Right ventricle myocardium inferior (tissue), 1 donor: ENCODE measurements at places on chromosomes 6 and 20. TPM values are rescaled to one million over a fixed set of nuclear protein-coding genes. Genes with fewer than 3 reads are reported as not detected.
A peak's percentile ranks its signal among the peaks of the same experiment; 100 is the strongest.

GRCh38 chr6:123017104-123017682 lies 21.2 kb downstream of the CLVS2 start:
- no peak for DNase-seq

SPEF1 gene
- total RNA-seq = 0.14 TPM

DNA sequence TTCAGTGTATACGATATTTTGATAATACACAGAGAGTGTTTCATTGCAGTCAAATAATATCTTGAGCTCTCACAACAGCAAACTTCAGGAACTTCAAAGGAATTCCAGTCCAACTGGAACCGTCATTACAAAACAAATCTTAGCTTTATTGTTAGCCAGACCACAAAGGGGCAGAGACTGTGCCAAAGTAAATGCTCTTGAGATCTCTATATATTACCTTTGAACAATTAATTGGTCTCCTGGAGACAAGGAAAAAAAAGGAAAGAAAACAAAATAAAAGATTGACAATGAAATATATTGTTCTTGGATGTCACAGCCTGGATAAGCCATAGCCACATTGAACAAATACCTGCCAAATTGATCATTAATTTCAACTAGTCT lies 70.0 kb downstream of the FOXC1 start:
- no peak for DNase-seq

GRCh38 chr6:166617359-166617758 lies 9.7 kb downstream of the RPS6KA2 start:
- no peak for DNase-seq

GRCh38 chr6:136408204-136408603 lies 118.6 kb upstream of the BCLAF1 start:
- no peak for DNase-seq

GRCh38 chr6:158832026-158832425 lies 12.9 kb upstream of the EZR start:
- DNase-seq = no peak

GRCh38 chr6:33199687-33200218 lies 712 bp downstream of the RXRB start:
- peak; percentile 89 for DNase-seq

GRCh38 chr6:105691081-105691480 lies 288.2 kb upstream of the PREP start:
- no peak for DNase-seq

SERPINB6 gene
- 275 TPM for total RNA-seq

ARMH2 gene
- not detected for total RNA-seq

DNA sequence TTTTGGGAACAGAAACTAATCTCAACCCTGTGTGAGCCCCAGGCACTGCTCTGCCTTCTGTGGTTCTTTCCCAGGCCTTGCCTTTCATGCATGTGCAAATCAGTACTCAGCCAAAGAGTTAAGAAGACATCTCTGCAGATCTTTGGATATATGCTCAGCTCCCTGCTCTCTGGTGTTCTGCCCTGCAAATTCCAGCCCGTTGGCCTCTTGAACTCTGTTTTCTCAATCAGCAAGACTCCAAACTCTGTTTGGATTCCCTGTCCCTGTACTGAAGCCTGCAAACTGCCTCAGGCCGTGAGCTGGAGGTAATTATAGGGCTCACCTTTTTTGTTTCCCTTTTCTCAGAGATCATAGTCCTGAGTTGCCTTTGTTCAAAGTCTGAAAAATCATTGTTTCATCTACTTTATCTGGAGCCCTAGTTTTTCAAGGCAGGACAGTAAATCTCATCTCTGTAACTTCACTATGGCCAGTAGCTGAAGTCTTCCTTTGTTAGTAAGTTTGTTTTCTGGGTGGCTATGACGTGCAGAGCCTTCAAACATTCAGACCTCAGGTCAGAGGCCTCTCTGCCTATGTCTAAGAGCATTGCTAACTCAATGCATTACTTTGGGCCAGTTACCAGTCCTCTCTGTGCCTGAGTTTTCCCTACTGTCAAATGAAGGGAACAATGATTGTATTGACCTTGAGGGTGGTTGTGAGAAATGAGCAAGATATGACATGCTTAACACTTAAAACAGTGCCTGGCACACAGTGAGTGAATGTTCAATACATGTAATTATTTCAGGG lies 15.9 kb upstream of the MDFI start:
- no peak for DNase-seq

METTL24 gene
- 1.1 TPM for total RNA-seq

DNA sequence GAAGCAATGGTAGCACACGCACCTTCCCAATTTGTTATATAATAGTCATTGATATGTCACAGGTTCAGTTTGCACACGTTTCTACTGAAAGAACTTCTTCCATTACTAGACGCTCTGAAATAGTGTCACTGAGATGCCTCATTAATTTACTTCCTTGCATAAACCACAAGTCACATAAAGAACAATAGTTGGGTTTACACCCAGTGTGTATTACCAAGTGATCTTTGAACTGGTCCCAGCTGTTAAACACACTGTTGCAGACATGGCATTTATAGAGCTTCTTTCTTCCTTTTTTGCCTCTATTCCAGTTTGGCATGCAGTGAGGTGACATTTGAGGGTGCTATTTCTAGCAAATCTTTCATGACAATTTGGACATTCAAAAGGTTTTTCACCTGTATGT lies 245.3 kb downstream of the EPM2A start:
- no peak for DNase-seq

- DNase-seq = no peak
Measured at GRCh38 chr20:5657190-5657875, 92.9 kb upstream of the SHLD1 start.

GRCh38 chr20:39700528-39700927 lies 738.4 kb downstream of the DHX35 start:
- DNase-seq = no peak

TMEM217 gene
- 0.30 TPM for total RNA-seq

GPR6 gene
- not detected for total RNA-seq

HLA-B gene
- total RNA-seq = 465 TPM

DNA sequence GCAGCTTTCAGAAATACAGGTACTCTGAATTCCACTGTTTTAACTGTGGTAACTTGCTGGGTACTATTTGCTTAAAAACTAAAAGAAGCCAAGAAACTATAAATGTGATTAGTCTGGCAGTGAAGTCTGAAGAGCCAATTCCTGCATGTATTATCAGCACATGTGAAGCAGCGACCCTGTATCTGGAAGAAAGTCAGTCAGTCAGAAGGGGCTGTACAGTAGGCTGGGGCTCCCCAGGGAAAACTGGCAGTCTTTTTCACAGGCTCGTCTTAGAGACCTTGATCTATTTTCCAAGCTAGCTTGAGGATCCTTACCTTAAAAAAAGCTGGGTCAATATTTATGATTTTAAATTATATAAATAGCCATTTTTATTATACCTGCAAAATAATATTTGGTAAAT lies 104.9 kb downstream of the PDSS2 start:
- no peak for DNase-seq

DNA sequence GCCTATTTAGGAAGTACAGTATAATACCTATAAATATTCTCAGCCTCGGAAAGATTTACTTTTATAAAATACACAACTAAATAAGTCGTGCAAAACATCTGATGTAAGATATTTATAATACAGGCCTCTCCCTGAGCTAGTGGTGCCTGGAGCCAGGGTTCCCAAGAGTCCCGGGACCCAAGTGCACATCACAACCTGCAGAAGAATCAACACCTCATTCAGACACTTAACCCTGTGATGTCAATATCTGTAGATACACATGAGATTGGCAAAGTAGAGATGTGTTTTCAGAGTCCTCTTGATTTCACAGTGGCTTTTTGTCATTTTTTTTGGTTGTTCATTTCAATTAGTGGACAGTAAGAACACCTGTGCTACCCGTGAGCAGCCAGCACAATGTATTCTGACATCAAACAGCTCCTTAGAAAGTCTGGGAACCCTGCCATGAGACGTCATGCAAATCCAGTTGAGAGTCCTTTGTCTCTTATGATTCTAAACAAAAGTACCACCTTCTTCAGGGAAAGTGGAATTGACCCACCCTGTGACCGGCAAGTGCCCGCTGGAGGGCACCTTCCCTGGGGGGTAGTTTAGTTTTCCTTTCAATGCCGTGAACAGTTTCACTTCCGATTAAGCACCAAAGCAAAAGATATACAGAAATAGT lies 101.6 kb downstream of the DACT2 start:
- no peak for DNase-seq

- DNase-seq = peak; percentile 58
Measured at GRCh38 chr20:17644451-17644850, 37.6 kb downstream of the RRBP1 start.

DNA sequence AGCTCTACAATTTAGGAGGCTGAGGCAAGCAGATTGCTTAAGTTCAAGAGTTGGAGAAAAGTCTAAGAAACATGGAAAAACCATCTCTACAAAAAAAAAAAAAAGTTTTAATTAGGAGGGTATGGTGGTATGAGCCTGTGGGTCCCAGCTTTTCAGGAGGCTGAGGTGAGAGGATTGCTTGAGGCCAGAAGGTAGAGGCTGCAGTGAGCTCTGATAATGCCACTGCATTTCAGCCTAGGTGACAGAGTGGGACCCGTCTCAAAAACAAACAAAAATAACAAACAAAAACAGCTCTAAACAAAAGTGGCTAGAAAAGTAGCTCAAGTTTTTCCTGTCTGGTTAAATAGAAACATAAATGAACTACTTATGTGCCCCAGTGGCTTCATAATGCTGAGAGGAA lies 2133.6 kb upstream of the DEFB115 start:
- DNase-seq = no peak

ISM1 gene
- 1.2 TPM for total RNA-seq

- no peak for DNase-seq
Measured at GRCh38 chr6:96645106-96645505, 82.2 kb downstream of the FHL5 start.

RBM12 gene
- 41.4 TPM for total RNA-seq

DNA sequence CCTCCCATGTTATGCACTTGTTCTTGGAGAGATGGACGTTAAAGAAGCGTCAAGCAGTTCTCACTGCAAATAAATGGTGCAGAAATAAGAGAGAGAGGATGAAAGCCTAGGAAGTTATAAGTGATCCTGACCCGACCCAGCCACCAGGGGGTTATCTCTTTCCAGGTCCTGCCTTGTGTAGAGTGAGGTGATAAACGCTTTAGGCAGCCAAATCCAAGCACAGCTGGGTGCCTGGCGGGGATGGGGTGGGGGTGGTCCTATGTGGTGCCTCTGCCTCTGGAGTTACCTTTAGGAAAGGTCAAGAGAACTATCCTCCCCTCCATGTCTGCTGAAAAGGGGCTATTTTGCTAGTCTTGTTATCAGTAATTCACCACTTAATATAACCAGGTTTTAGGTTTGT lies 9.2 kb upstream of the TFAP2A start:
- DNase-seq = no peak

GRCh38 chr6:44667226-44667625 lies 279.7 kb downstream of the CDC5L start:
- no peak for DNase-seq

DNA sequence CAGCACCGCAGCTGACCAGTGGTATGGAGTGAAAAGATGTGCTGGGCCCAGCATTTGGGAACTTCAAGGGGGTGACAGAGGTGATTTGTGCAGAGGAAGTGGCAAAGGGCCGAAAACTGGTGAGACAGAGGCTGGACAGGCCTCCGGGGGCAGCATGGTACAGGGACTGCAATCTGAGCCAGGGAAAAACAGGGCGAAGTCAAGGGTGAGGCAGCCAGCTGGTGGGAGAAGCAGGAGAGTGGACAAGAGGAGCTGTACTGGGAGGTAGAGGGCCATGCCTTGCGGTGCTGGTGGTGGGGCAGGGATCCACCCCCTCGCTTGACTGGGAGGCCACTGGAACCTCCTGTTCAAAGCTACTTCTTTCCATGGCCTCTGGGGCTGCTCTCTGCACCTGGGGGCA lies 7.3 kb upstream of the GFRA4 start:
- DNase-seq = peak; percentile 53

DNA sequence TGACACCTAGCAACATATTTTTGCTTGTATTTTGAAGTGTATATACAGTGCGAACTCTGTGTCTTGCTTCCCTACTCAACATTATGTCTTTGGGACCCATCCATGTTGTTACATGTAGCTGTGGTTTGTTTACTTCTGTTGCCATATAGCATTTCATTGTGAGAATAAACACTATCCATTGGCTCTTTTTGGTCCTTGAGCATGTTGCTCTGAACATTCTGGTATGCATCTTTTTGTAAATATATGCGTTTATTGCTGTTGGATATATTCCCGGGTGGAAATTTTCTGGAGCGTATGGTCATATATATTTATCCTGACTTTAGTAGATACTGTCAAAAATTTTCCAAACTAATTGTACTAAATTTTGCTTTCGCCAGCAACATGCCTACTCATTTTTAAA lies 222.5 kb upstream of the SPTLC3 start:
- DNase-seq = no peak

IP6K3 gene
- total RNA-seq = 47.6 TPM

GRCh38 chr6:130625825-130626527 lies 201.2 kb upstream of the SMLR1 start:
- no peak for DNase-seq

TMEM74B gene
- total RNA-seq = 2.9 TPM

CENPB gene
- 68.2 TPM for total RNA-seq

DNA sequence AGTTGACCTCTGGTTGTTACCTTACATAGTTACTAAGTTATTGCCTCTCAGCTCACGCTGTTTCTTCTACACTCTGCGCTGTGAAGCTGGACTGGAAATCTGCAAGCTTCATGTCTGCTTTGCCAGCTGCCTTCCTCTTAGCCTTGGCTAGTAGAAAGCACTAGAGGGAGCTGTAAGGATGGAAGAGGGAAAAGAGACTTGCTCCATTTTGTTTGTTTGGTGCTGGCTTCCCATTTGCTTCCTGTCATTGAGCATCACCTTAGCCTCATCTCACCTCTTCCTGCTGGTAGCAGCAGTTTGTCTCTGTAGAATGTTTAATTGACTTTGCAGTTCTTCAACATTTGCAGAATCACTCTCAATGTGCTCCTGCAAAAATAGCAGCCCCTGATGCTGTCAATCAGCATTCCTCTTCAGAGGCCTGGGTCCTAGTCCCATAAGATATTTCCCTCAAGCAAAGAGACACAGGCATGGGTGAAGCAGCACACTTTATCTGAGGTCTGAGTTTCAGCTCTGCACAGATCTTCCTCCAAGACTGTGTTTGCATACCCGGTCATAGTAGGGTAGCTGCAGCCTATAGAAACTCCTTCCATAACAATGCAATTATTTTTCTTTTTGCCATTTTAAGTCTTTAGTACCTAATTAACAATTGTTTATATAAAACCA lies 302.2 kb upstream of the EPHA7 start:
- no peak for DNase-seq

IRF4 gene
- total RNA-seq = 0.68 TPM

GRCh38 chr6:47967843-47968242 lies 143.2 kb downstream of the PTCHD4 start:
- no peak for DNase-seq

ABHD16B gene
- total RNA-seq = not detected
